ENCODE measurements at places on chromosomes 12 and 14. TPM values are rescaled to one million over a fixed set of nuclear protein-coding genes. Genes with fewer than 3 reads are reported as not detected.

DNA sequence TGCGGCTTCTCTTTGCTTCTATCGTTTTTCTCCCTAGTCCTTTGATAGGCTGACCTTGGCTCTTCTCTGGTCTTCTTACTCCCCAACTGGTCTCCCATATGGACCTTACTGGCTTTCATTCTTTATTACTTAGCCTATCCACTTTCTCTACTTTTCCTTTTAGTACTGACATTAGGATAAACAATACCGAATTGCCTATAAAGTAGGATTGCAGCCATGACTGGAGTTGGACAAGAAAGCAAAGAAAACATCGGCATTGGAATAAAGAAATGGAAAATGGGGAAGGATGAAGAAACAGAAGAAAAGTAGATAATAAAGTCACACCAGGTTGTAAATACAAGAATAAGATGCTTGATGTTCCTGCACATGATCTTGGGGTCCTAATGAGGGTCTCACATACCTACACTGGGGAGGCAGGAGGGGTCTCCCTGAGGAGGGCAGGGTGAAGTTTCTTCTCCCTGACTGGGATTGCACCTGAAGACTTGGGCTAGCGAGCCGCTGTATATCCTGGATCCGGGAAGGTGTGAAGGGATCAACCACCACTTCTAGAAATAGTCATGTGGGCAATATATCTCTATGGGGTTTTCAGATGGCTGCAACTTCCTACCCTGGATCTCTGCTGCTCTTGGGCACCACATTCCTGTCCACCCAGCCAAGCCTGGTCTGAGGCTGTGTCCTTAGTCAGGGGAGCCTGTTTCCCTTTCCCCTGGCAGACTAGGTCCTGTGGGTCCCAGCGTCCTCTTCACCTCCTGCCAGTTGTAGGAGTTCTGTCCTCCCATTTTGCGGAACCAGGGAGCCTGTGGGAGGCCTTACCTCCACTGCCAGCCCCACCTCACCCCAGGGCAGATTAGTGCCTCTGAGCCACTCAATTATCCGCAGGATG lies 13.1 kb downstream of the NKX2-1 start:
- no peak for DNase-seq
- no peak overlapping the region for H3K27ac ChIP-seq
- H3K4me1 ChIP-seq, result peaks cover 2% of the 10 kb centered on the region
- peaks cover 3% of the 10 kb centered on the region for H3K36me3 ChIP-seq
- H3K27me3 ChIP-seq, result peaks cover 86% of the 10 kb centered on the region

DNA sequence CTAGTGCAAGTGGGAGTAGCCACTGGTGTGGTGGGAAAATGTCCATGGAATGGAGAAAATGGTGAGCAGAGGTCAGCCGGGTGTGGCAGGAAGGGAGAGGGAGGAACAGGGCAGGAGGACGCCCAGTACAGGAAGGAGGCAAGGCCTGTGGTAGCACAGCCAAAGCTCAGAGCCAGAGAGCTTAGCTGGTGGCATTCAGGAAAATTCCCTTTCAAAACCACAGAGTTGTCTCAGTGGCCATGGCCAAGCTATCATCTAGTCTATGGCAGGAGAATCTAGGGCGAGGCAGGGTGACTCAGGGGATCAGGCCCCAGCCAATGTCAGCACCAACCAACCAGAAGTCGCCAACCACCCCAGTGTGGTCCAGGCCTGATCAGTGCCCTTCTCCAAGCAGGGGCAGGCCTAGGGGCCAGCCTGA lies 67.7 kb upstream of the DDX11 start:
- no peaks in the 10 kb centered on the region for H3K36me3 ChIP-seq
- no peak for DNase-seq
- H3K27me3 ChIP-seq, result no peaks in the 10 kb centered on the region
- H3K4me3 ChIP-seq, result no peak overlapping the region
- no peaks in the 10 kb centered on the region for H3K4me1 ChIP-seq

Gene FGD4
- total RNA-seq, result 1.4 TPM

DNA sequence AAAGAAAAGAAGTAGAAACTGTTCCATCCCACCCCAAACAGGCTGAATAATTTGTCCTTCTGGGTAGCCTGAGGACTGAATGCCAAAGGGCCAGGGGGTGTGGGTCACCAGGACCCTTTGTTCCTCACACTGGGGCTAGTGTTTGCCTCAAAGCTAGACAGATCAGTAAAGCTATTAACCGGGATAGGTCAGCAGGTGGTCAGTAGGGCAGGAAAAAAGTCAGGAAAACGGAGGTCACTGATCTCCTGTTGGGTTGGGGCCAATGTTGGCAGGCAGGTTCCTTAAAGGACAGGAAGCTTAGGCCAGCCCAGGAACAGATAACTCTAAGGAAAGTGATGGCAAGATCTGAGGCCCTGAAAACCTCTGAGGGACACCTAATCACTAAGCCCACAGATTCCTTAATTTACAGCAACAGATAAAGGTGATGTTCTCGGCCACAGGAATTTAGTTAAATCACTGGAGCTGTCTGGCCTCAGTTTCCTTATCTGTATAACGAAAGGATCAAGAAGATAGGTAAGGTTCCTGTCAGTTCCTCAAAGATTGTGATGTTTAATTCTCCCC lies 22.7 kb upstream of the TMPO start:
- DNase-seq, result no peak
- no peak overlapping the region for H3K4me3 ChIP-seq
- peaks cover 2% of the 10 kb centered on the region for H3K27me3 ChIP-seq
- no peak overlapping the region for H3K27ac ChIP-seq
- no peaks in the 10 kb centered on the region for H3K36me3 ChIP-seq

- H3K27me3 ChIP-seq, result peaks cover 10% of the 10 kb centered on the region
- H3K27ac ChIP-seq, result peak overlapping the region; percentile 92
- peak overlapping the region; percentile 87 for H3K4me3 ChIP-seq
- peaks cover 30% of the 10 kb centered on the region for H3K4me1 ChIP-seq
- DNase-seq, result no peak
- peaks cover 8% of the 10 kb centered on the region for H3K36me3 ChIP-seq
Observed at GRCh38 chr12:108857158-108857407, 300 bp downstream of the SSH1 start.

GRCh38 chr12:65492998-65493912 lies 214.8 kb downstream of the MSRB3 start:
- DNase-seq, result no peak
- H3K27me3 ChIP-seq, result peaks cover 8% of the 10 kb centered on the region
- peaks cover 7% of the 10 kb centered on the region for H3K4me1 ChIP-seq
- H3K36me3 ChIP-seq, result no peaks in the 10 kb centered on the region
- no peak overlapping the region for H3K27ac ChIP-seq

- peaks cover 56% of the 10 kb centered on the region for H3K4me1 ChIP-seq
- H3K27me3 ChIP-seq, result no peaks in the 10 kb centered on the region
- peaks cover 25% of the 10 kb centered on the region for H3K36me3 ChIP-seq
- H3K27ac ChIP-seq, result no peak overlapping the region
Observed at GRCh38 chr12:46521145-46521544, 148.6 kb upstream of the SLC38A2 start.

All from activated naive CD8-positive, alpha-beta T cell treated with anti-CD3 and anti-CD28 coated beads, Interleukin-2, amount 10 ng/mL, durations not matched to agents 7 days and 5 days (primary cell).